ENCODE measurements at places on chromosomes 1 and 21.

DNA sequence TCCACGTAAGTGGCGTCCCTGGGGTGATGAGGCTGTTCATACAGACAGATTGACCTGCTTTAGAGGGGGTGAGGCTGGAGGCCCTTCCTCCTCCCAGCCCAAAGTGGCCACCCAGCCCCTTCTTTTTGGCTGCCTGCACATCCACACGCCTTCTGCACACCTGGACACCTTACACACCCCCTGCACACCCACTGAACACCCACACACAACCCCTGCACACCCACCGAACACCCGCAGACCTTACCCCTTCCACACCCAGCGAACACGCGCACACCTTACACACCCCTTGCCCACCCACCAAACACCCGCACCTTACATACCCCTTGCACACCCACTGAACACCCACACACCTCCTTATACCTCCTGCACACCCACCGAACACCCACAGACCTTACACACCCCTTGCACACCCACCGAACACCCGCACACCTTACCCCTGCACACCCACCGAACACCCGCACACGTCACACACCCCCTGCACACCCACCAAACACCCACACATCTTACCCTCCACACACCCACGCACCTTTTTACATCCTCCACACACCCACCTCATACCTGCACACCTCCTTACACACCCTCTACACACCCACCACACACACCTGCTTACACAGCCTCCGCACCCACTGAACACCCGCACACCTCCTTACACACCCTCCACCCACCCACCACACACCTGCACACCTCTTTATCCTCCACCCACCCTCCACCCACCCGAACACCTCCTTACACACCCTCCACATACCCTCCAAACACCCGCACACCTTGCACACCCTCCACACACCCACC lies 37.7 kb downstream of the COQ8A start:
- DNase-seq, result no peak

DNA sequence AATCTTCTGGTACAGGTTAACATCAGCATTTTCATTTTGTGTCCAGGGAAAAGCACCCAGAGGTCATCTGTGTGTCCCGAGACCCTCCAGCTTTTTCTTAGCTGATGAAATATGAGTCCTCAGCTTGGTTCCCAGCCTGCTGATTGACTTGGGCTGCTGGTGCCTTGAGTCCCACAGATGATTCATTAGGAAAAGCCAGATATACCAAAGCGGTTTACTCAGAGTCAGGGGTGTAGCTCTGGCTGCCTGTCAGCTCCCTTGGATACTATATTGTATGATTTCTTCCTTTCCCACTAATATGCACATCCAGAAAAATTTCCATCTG lies 43.7 kb upstream of the MAB21L3 start:
- DNase-seq, result no peak

DNA sequence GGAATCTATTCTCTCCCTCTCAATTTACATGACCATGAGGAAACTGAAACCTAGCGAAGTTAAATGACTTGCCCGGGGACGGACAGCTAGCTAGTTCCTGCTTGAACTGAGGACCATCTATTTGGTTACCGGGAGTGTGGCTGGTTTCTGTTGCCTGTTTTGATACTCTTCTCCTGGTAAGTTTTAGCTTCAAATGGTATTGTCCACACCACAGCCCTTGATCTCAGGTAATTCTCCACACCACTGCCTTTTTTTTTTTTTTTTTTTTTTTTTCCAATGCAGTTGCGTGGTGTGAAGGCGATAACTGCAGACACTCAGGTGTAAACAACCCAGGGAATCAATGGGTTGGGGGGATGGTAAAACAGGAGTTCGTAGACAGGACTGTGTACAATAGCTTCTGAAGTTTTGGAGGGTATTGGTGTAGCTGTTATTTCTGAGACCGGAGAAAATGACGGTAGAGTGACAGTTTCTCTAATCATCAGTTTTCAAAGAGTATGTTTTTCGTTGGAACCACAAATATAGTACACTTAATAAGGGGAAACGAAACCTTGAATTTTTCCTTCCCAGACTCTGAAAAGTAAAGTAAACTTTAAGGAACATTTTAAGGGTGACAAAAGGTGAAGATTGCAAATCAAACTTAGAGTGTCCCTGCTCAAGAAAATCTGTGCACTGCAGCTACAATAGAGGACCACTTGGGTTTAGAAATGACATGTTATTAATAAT lies 125.3 kb upstream of the CACYBP start:
- DNase-seq, result no peak

DNA sequence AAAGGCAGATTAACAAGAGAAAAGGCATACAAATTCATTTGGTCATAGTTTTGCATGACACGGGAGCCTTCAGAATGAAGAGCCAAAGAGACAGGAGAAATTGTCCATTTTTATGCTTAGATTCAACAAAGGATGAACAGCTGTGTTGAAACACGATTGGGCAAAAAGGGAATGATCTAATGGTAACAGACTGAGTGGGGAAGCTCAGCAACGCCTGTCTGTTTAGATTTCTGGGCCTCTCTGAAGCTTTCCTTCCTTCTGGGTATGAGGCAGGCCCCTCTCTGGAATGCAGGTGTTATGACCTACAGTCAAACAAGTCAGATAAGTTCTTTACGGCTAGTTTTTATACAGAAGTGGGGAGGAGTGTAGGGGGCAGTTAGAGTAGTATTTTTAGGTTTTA lies 154.6 kb downstream of the RGS7 start:
- no peak for DNase-seq
